ENCODE measurements at places on chromosomes 12 and 14.

GRCh38 chr12:103012884-103013283 lies 55.4 kb downstream of the ASCL1 start:
- no peak for DNase-seq

DNA sequence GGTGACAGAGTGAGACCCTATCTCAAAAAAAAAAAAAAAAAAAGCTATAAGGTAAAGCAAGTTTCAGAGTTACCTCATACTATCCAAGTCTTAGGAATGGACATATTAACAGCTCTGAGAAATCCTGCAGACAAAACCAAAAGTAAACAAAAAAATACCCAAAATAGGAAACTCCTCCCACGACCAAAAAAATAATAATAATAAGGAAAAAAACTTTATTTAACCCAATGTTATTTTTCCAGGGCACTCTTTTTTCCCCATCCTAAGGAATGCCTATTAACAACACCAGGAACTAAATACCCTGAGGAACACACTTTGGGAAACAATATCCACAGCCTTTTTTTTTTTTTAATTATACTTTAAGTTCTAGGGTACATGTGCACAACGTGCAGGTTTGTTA lies 135.5 kb upstream of the CCND2 start:
- DNase-seq = no peak

DNA sequence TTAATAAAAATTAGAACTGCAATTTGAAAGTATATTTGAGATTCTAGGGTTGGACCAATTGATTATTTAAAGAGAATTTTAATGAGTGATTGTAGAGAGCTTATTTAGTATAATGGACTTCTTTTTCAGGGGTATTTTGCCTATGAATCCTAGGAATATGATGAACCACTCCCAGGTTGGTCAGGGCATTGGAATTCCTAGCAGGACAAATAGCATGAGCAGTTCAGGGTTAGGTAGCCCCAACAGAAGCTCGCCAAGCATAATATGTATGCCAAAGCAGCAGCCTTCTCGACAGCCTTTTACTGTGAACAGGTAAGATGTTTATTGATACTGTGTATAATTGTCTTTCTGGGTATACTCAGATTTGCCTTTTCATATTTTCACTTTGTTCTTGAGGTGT lies 35.9 kb upstream of the KCNMB4 start:
- no peak for DNase-seq

DNA sequence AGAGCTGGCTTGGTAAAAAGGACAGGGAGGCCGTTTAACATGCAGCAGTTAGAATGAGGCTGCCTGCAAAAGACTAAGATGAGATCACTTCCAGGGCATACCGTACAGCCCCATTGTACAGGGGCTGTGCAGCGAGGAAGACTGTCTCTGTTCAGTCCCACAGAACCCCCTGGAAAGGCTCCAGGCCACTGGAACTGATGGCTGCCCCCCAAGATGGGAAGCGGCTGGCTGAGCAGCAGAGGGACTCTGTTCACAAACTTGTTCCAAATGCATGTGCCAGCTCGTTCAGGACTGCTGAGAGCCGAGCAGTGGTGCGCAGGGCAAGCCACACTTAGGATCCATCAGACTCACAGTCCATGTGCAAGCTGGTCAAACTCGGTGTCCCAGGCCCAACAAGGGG lies 82.9 kb downstream of the CHGA start:
- DNase-seq = no peak

DNA sequence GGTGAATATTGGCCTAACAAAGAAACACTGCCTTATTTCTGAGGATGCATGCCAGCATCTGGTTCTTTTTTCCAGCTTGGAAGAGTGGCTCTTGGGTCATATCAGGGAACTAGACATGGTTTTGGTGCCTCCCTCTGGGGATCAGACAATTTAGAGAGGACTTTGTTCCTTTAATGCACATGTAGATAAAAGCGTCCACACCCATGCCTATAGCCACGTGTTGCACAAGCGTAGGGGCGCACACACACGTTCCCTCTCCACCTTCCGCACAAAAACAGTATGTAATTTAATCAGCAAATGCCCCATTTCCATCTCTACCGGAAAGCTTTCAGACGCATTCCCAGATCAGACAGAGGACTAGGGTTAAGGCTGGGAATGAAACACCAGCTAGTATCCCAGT lies 61.7 kb upstream of the RIC8B start:
- no peak for DNase-seq

DNA sequence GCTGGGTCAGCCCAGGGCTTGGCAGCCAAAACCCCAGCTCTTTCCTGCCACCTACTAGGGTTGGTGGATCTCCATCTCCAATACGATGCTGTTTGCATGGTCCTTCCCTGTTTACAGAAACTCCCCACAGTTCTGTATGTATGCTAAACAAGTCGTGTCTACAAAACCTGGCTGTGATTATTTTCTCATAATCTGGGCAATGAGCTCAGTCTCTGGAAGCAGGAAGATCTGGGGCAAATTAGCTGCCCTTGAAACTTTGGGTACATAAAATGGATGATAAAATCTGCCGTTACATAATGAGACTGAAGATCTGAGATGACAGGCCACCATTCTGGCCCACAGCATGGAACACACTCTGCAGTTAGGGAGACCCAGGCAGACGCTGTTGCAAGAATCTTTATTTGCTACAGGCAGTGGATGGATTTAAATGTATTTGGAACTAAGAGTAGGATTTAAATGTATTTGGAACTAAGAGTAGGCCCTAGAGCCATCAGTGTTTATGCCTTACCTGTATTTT lies 31.7 kb downstream of the ACADS start:
- no peak for DNase-seq

DNA sequence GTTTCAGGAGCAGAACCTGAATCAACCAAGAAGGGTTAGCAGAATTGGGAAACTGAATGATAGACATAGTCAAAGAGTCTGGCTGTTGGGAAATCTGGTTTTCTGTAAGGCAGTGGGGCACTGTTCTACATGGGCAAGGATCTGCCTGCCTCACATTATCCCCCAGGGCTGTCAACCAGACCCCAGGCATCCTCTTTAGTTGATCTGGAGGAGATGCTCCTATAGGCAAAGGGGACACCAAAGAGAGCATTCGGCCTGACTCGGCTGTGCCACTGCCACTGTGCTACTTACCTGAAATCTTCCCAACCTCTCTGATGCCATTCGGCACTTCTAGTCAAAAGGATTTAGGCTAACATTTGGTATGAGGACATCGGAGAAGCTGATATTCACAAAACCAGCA lies 4.1 kb downstream of the ISCU start:
- no peak for DNase-seq

DNA sequence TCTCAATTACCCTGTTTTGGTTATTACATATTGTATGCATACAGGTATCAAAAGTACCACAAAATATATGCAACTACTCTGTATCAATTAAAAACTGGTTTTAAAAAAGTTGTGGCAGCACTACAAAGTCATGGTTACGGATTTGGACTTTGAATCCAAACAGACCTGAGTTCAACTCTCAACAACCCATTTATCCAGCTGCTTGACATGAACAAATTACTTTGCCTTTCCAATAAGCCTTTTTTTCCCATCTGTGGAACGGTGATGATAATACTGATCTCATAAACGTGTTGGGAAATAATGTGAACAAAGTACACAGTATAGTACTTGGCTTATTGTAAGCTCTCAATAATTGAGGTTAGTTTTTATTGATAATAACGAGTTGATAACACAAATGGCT lies 85.0 kb downstream of the MNAT1 start:
- no peak for DNase-seq

- DNase-seq = no peak
Measured at GRCh38 chr14:29836395-29836794, 91.3 kb downstream of the PRKD1 start.

DNA sequence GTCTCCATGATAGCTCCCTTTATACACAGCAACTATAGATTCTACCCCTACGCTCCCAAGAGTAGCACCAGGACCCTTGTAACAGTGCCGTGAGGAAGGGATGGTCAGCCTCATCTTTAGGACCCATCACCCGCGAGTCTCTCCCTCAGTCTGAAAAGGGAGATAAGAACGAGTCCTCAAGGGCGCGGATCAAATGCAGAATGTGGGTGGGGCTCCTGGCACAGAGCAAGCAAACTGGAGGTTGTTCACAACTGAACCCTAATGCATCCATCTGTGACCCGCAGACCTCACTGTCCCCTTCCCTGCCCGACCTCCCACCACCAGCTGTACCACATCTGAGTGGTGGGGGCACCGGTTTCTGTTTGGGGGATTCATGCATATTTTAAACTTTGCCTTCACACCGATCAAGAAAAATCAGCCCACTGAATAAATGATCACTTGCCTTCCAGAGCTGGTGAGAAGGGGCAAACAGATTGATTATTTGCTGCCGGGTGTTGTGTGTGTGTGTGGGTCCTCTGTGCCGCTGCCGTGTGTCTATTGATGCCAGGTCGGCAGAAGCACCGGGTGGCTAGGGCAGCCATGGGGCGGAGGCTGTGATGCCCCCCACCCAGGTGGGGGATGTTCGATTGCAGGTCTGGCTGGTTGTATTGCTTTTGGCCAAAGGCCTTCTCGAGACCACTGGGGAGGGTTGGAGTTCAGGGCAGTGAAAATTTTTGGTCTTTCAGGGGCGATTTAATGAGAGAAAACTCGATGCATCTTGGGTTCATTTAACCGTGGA lies 35.7 kb upstream of the BEGAIN start:
- no peak for DNase-seq

- no peak for DNase-seq
Measured at GRCh38 chr14:51302295-51303030, 62.4 kb downstream of the TMX1 start.

GRCh38 chr12:53425515-53426150 lies 2.0 kb downstream of the AMHR2 start:
- DNase-seq = no peak

DNA sequence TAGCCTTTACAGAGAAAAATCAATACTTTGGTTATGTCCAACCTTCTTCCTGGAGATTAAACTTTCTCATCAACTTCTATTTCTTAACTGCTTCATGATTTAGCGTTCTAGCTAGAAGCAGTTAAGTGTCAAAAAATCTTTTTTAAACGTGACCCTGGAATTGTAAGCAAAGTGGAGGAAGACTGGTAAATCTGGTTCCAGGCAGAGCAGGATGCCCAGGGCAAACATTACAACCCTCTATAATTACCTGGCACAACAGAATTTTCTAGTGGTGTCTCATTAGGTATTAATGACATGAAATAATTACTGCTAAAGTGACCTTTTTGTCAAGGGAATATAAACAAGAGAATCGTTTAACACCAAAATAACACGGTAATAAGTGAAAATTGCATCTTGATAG lies 320.8 kb downstream of the MED13L start:
- no peak for DNase-seq

DNA sequence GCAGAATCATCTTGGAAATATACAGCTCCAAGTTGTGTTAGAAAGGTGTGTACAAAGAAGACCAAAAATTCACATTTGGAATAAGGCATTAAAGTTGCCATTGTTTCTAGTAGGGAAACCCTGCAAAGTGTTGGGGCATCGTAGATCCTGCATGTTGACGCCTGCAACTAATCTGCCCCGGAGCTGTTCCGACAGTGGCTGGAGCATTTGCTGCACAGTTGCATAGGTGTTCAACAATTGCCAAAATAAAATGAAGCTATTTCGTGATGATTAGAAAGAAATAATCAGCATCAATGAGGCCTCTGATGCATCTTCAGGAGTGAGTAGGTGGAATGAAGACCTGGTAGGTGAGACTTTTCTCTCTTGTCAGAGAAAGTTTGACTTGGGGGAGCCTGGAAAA lies 47.3 kb downstream of the DAD1 start:
- no peak for DNase-seq

- DNase-seq = no peak
Measured at GRCh38 chr12:96034621-96035282, 635 bp downstream of the LTA4H start.

- no peak for DNase-seq
Measured at GRCh38 chr12:5964913-5965900, 20.1 kb upstream of the ANO2 start.

- no peak for DNase-seq
Measured at GRCh38 chr14:89399594-89400068, 17.4 kb downstream of the FOXN3 start.

GRCh38 chr12:76123259-76124212 lies 39.1 kb upstream of the NAP1L1 start:
- no peak for DNase-seq

GRCh38 chr14:62168564-62169155 lies 406.4 kb downstream of the SNAPC1 start:
- DNase-seq = no peak

GRCh38 chr12:14756334-14757143 lies 46.7 kb downstream of the WBP11 start:
- no peak for DNase-seq

- DNase-seq = no peak
Measured at GRCh38 chr12:16228067-16228466, 49.4 kb downstream of the SLC15A5 start.

DNA sequence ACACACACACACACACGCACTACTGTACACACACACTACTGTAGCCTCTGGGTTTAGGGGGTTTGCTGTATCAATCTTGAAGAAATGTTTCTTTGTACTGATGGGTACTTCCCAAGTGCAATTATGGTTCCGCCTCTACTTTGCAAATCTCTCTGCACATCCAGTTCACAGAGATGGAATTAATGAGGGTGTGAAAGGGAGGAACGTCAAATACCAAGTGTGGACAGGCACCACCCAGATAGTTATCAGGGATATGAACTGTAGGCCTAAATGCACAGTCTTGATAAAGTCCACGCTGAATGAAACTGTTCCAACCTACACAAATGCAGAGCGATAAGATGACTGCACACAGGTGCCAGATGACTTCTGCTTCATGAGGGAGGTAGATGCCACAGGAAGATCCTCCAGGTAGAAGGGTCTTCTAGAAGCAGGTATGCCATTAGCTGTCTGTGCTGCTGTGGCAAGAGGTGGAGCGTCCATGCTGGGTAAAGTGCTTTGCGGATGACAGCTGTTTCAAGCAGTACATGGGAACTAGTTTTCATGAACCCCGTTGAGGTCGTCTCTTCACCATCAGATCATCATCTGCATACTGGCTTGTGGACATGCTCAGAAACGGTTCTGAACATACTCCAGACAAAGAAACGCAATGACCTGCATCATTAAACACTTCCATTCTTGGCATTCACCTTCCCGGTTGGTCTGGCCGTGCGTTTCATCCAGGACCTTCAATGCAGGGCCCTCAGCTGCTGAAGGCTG lies 314.3 kb upstream of the RTL1 start:
- no peak for DNase-seq

DNA sequence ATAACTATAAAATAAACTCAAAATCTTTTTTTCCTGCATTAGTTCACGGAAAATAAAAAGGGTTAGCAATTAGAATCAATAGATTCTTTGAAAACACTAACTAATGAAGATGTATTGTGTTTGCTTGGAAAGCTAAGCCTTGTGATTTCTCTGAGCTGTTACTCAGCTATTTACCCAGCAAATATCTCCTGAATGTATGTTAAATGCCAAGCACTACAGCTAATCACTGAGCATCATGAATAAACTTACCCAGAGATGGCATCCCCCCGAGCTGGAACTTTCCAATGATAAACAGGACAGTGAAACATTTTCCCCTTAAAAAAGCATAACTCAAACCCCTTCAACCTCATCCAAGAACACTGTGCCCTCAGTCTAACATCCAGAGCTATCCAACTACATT lies 71.2 kb downstream of the SLC2A13 start:
- DNase-seq = no peak
